ENCODE measurements at places on chromosomes 12 and 14.

- DNase-seq, result no peak
Observed at GRCh38 chr12:89082370-89082753, 269.9 kb downstream of the DUSP6 start.

GRCh38 chr12:82144505-82144904, 213.7 kb downstream of the CCDC59 start:
- no peak for DNase-seq

GRCh38 chr14:62592877-62593276, 452.4 kb downstream of the KCNH5 start:
- DNase-seq, result no peak

GRCh38 chr14:52131640-52132320, 62.9 kb upstream of the NID2 start:
- peak; percentile 4 for DNase-seq

- no peak for DNase-seq
Observed at GRCh38 chr14:51398898-51399297, 158.9 kb downstream of the TMX1 start.

- no peak for DNase-seq
Observed at GRCh38 chr12:53170876-53171724, 9.4 kb upstream of the ZNF740 start.

- DNase-seq, result no peak
Observed at GRCh38 chr12:89351489-89352241, 636 bp downstream of the DUSP6 start.

DNA sequence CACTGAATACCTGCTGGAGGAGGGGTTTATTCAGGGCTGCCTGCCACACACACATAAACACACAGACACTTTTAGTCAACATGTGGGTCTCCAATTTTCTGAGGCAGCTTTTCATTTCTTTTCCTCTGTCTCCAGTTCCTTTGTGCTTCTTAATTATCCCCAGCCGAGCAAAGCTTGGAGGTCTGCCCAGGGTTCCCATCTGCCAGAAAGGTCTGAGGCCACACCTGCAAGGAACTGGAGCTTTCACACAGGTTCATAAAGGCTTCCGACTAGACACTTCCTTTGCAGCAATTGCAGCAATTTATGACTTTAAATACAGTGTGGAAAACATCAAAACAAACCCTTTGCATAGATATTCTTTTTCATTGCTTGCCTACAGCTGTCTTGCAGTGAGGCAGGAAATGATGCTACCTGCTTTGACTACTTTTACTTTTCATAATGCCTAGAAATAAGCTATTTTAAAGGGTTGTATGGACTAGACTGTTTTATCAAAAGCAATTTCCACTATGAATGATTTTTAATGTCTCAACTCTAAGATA, 1318.9 kb downstream of the AACS start:
- no peak for DNase-seq

DNA sequence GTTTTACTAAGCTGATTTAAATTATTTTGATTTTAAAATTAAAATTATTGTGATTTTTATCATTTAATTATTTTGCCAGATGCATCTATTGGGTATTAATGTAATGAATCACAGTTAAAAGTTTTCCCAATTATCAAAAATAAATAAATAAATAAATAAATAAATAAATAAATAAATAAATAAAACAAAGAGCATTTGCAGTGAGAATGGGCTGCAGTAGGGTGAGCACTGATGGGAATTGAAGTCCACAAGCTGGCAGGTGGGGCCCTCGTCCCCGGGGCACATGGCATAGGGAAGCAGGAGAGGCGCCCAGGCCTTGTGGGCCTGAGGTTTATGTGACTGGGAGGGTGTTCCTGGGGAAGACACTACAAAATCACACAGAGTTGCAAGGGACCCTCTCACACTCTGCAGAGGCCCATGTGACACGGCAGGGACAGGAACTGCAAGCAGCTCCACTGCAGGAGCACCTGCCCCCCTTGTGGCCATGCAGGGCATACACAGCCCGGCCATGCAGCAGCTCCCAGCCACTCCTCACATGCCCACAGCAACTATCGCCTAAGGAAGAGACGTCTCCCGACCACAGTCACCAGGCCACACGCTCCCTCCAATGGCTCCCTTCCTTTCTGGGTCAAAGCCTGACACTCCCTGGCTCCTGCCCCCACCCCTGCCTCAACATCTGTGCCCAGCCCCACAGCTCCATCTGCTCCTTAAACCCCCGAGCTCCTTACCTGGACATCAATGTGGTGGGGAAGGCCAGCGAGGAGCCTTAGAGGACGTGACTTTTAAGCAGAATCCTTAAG, 256.3 kb upstream of the SFSWAP start:
- no peak for DNase-seq

DNA sequence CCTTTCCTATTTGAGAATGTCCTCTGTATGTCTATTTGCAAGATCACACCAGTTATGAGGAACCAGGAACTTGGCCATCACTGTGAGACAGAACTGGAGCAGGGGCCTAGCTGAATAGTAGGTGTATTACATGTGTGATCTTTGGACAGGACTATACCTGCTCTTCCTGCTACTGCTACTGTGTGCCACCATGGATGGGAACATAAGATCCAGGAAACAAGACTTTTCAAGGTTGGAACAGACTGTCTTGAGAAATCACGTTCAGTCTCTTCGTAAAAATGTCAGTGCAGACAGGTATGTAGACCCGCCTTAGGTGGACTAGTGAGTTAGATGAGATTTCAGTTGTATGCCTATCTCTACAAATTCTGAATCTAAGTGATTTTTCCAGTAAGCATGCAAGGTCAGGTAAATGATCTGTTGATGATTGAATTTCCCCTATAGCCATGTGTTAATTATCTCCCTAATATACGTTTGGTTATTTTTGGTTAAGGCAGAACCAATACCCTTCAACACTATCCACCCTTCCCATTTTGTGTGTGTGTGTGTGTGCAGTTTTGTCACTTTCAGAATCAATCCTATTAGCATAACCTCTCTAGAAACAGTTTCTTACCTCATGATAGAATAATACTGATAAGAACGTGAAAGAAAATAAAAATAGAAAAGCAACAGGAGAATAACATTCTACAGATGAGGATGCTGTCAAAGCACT, 7.1 kb downstream of the A2M start:
- DNase-seq, result no peak

DNA sequence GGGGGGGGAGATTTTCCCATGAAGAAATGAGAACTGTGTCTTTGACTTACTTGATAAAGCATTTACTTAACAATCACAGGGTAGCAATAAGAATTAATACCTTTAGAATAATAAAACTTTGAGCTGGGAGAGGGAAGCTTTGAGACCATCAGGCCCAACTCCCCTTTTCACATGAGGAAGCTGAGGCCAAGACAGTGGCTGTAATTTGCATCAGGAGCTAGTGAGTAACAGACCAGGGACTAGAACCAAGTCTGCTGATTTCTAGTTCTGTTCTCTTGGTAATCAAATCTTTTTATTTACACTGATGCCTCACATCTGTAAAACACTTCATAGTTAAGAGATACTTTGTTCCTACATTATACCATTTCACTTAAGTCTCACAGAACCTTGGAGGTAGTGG, 28.7 kb downstream of the TTC8 start:
- no peak for DNase-seq

DNA sequence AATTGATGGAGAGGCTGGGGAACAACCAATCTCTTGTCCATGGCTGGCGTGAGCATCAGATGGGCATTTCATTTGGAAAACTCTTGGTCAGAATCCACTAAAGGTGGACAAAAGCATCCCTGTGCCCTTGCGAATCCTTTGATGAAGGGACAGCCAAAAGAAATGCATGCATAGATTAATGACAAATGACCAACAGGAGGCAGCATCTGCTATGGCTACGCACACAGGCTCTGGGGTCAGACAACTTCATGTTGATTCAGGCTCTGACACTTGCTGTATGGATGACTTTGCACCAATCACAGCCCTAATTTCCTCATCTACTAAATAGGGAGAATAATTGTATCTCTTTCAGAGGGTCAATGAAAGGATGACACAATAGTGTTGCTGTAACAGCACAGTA, 117.5 kb downstream of the ASCL4 start:
- no peak for DNase-seq

DNA sequence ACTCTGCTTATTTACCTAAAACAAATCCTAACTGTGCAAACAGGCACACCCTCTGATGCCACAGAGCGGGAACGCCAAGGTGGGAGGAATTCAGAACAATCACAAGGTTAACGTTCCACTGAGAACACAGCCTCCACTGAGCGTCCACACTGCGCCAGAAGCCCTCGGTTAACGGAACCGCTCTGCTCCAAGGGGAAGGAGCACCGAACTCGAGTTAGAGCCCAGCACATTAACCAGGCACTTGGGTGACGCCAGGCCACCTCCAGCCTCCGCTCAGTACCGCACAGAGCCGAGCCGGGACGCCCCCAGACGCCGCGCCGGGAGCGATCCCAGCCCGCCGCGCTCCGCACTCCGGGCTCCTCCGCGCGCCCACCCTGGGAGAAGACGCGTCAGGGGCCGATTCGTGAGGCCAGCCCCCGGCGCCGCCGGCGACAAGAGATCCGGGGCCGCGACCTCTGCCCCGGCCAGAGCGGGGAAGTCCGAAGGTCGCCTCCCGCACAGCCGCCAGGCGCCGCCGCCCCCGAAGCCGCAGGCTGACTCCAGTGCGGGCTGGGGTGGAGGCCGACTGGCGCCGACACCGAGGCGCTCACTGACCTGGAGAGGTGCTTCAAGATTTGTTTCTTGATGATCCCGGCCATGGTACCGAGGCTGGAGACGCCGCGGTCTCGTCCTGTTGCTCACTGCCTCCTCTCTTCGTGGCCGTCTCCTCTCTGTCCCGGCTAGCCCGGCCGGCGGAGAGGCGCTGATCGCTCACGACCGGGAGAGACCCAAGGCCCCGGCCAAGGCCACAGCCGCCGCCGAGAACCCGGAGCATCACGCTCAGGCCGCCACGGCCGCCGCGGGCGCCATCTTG, 450 bp downstream of the BLTP3B start:
- DNase-seq, result no peak

Data from stimulated activated CD4-positive, alpha-beta T cell treated with anti-CD3 and anti-CD28 coated beads, Interleukin-1b, Interleukin-23, amount 100 ng/mL, for 1 hour (primary cell).